NCI-H2081 treated with DMSO at 0.1 percent for 48 hours (cell line): ENCODE measurements at places on chromosomes 1 and 21.
A peak's percentile ranks its signal among the peaks of the same experiment; 100 is the strongest.

DNA sequence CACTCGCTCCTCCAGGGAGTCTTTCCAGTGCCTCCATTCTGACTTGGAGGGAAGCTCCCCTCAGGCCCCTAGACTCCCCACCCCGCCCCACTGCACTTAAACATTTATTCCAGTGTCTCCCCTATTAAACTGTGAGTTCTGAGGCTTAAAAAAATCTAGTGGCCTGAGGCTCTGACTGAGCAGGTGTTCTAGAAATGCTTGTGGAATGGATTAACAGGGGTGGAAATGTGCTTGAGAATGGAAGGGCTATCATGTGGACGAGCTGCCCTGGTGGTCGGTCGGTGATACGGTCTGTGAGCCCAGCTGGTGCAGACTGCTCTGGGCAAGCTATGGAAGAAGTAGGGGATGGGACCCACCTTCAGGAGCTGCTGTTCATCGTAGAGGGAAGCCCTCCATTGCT is 130.2 kb downstream of the PEX14 start:
- no peak for DNase-seq

GRCh38 chr1:180287988-180288705 is 58.1 kb downstream of the LHX4 start:
- DNase-seq: no peak

DNA sequence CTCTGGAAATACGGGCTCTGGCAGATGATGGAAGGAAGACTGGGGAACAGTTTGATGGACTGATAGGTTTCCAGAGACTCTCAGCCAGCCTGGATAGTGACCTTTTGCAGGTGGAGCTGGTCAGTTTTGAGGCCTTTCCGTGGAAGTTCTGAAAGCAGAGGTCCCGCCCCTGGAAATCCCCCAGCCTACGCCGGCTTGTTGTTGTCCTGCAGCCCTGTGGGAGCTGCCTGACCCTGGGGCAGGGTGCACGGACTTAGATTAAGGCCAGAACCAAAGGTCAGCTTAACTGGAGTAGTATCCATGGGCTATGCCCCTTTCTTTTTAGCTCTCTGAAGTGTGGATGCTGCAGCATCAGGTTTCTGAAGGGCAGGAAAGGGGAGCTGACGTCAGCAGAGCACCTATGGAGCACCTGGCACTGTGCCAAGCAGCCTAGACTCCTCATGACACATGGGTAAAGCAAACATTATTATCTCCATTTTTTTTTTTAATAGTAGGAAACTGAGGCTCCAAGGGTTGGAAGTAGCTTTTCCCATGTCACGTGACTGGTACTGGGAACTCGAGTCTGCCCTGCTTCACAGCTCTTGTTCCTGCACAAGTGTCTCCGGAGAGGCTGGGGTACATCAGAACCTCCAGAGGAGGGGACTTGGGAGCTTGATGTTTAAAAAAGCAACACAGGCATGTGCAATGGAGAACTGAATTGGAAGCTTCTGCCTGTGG is 38.5 kb downstream of the IER5 start:
- no peak for DNase-seq

GRCh38 chr1:44631333-44631646 is 43.0 kb downstream of the TMEM53 start:
- no peak for DNase-seq

DNA sequence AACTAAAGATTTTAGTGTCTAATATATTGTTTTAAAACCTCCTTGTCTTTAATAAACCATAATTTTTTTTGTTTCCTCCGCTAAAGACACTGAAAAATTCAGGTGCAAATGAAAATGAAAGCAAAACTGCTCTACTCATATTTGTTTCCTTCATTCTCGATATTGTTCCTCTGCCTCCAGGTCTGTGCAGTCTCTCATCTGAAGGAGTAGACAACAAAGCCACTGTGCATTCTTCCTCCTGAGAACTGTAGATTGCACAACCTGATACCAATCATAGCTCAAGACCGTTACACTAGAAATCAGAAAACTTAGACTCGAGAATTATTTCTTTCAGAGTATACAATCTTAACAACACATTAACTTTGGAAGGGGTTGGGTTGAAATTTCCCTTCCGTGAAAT is 373.1 kb upstream of the CXADR start:
- no peak for DNase-seq

DNA sequence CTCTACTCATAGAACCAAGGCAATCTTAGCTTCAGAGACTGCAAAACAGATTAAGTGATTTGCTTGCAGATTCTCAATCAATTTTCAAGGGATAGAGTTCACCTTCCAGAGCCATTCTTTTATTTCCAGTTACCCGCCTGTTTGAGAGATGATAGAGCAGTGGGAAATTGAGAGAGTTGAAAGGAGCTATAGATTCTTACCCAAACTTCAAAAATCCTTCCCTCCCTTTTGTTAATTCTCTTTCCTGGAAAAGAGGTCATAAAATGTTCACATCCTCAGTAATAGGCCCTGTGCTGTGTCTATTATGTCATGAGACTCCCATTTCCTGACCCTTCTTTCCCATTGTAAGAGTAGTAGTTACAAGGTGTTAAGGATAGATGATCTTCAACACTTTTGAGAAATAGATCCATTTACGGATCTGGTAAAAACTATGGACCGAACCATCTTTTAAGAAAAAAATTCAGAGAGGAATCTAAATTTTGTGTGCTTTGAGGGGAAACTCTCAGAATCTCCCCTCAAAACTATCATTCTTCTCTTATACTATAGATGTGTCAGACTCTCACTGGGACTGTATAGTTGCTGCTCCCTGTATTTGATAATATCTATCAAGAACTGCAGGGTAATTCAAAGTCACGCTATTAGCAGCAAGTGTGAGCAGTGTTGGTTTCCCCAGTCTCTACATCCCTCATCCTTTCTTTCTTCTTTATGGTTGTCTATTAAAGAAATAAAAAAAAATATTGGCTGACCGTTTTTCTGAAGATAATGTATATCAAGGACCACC is 8.0 kb downstream of the RGS4 start:
- no peak for DNase-seq

DNA sequence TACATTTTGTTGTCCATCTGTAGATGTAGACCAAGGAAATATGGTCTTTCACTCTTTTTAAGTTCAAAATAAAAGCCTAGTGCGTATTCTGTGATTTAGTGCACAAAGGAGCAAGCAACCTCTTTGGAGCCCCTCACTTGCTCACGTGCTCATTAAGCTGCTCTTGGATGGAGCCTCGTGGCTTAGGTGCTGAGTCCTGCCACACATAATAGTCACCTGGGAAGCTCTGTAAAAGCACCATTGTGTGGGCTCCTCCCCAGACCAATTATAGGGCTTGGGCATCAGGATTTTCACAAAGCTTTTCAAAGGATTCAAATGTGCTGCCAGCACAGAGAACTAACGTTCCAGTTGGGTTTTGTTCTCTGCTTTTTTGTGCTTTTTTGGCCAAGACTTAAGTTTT is 85.0 kb downstream of the PCP4 start:
- DNase-seq: peak; percentile 7

- DNase-seq: no peak
Observed at GRCh38 chr1:247646867-247647266, 32.7 kb downstream of the OR13G1 start.

DNA sequence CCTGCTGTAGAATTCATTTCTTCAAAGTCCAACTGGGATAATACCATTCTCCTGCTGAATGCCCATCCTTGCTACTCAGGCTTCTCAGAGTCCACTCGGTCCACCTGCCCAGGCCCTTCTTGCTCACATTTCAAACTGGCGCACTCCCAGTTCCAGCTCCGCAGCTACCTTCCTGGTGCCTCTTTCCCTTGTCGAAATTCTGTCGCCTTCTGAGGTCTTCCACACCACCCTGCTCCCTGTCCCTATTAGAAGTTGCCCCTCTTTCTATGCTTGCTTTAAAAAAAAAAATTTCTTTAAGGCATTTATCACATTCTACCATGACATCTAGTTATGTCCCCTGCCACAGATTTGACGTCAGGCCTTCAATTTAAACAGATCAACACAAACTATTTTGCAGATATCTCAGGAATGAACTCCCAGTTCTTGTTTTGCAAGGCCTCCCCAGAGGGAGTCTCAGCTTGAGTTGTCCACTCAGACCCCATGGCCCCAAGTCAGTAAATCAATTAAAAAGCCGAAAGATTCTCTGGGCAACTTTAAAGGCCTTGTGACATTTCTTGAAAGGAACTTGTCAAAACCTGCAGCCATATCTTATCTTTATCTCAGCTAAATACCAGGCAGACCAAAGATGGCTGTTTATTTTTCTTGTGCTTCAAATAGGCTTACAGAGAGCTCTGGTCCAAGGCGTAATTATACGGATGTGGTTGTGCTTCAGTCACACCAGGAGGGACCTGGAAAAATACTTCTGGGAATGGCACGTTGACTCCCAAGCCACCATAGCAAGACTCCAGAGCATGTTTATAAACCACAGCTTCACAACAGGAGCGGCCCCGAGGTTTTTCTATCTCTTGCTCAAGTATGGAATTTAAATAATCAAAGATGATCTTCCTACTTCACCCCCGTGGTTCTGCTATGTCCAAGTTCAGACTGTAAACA is 2.2 kb downstream of the FAM89A start:
- no peak for DNase-seq

DNA sequence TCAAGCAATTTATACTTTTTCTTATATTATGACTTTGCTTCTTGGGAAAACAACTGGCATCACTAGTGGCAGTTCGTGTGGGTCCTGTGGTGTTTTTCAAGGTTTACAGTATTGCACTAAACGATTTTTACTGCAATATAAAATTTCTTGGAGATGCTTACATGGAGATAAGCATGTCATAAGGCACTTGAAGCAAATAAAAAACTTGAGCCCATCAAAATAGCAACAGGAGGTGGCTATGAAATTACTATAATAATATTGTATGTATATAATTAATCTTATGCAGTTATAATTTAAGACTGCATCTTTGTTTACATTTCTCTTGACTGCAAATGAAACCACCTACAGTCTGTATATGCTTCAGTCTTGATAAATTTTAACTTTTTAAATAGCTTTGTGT is 29.3 kb upstream of the CHAF1B start:
- no peak for DNase-seq
